ENCODE measurements at places on chromosomes 1 and 21.

GRCh38 chr21:34687065-34687464 is 18.3 kb downstream of the CLIC6 start:
- no peak for DNase-seq

DNA sequence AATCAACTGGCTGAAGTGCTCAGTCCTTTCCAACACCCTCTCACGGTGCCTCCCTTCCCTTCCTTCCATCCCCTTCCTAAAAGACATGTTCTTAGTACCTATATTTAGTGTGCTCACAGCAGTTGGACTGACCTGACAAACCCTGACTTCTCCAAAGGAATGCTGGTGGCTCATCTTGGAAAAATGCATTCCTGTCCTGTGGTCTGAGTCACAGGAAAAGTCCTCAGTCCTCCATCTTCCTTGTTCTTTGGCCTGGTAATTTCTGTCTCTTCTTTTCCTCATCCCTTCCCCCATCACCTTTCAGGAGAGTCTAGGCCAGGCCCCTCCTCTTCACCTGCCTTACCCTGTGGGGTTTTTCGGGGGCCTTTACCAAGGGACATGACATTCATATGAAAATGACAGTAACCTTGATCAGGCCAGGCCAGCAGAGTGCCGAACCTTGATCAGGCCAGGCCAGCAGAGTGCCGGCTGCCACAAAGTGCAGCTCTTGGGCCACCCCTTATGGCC is 7.2 kb downstream of the ATP1B1 start:
- no peak for DNase-seq

- DNase-seq: no peak
Measured at GRCh38 chr1:213844632-213845031, 143.1 kb upstream of the PROX1 start.

- no peak for DNase-seq
Measured at GRCh38 chr1:83889707-83890106, 109.2 kb downstream of the TTLL7 start.

DNA sequence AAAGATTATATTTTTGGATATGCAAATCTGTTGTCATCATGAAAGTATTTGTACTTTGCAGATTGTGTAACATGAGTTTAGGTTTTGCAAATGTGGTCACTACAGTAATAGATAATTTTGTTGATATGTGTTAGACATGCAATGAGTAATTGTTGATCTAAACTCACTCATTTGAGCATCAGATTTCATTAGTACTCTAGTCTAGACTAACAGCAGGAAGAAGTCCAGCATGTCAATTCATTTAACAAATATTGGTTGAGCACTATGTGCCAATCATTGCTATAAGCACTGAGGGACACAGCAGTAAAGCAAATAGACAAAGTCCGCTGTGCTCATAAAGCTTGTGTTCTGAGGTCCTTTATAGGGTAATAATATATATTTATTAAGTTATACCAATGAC is 350.0 kb downstream of the USP25 start:
- no peak for DNase-seq

DNA sequence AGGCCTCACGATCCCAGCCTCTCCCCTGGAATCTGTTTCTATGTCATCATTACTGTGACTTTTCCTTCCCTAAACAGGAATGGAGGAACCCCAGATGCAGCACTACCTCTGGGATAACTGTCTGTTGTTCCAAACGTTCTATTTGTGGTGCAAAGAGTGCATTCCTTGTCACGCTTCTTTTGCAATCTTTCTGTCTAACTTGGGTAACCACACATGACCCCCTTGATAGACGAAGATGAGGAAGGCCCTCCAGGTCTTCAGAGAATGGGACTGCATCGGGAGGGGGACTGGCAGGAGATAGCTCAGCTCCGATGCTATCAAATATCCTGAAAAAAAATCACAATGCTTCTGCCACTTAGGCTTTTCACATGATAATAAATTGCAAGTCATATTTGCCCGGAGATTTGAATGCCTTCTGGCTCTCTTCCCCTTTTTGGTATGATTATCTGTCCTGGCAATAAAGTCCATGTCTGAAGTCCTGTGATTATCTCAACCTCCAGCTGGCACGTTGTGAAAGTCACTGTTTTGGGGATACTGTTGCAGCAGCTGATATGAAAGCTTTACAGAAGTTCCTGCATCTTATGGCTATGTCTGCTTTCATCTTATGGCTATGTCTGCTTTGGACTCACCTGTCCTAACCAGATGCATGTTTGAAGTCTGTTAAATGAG is 148.7 kb upstream of the LMO4 start:
- no peak for DNase-seq

- no peak for DNase-seq
Measured at GRCh38 chr1:107673006-107673405, 292.0 kb downstream of the VAV3 start.

- no peak for DNase-seq
Measured at GRCh38 chr1:71269818-71270217, 189.0 kb upstream of the ZRANB2 start.

DNA sequence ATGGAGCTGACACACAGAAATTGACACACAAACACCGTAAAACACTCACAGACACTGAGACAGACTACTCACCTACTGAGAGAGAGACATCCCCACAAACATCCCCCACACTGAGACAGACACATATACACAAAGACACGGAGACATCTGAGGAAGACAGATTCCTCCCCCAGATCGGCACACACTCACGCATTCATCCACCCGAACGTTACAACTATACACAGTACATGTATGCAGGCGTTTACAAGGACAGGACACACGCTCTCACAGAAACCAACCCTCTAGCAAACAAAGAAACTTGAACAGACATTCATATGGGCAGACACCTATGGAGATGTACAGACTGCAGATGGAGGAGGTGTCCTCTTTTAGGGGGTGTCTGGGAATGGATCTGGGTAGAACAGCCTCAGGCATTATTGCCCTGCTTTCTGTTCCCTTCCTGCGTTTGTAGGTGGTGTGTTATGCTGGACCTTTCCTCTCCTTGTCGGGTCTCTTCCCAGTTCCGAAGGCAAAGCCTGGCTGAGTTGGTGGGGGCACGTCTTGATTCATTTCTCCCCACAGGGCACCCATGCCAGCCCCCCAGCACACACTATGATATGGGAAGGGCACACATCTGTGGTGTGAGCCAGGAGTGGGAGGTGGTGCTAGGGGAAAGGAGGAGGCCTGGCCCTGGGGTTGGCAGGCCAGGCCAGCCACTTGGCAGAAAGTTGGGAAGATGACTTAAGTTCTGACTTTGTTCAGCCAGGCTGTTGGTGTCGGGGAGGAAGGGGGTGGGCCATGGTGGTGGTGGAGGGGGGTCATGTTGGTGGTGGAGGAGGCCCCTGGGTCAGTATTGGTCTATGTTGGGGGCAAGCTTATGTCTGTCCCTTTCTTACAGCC is 1.5 kb downstream of the KIRREL1 start:
- no peak for DNase-seq

GRCh38 chr1:10152709-10153284 is 57.6 kb upstream of the KIF1B start:
- DNase-seq: no peak

- DNase-seq: no peak
Measured at GRCh38 chr1:101025283-101025656, 314 bp downstream of the DPH5 start.

- no peak for DNase-seq
Measured at GRCh38 chr1:20785907-20786252, 1.2 kb downstream of the HP1BP3 start.

- DNase-seq: no peak
Measured at GRCh38 chr1:6870571-6870970, 85.3 kb downstream of the CAMTA1 start.

DNA sequence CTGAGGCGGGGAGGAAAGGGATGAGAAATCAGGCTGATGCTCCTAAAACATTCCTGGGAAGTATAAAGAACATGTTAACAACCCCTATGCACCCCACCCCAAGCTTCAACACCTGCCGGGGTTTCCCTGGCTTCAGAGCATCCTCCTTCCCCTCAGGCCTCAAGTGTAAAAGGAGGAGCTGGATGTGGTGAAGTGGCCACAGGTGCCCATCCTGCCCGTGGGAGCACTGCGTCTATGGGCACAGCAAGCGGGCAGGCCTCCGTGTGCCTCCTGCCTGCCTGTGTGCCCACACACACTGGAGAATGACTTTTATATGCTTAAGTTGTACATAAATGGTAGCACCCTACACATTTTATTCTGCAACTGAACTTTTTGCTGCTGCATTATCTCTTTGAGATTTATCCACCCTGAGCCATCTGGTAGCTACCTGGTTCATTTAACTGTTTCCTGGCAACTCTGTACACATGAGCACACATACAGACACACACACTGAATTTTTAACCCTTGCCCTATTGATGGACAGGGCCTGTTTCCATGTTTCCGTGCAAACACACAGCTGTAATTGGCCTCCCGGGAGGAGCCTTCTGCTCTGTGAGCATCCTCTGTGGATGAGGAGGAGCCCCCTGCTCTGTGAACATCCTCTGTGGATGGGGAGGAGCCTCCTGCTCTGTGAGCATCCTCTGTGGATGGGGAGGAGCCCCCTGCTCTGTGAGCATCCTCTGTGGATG is 13.4 kb upstream of the FTCD start:
- no peak for DNase-seq

DNA sequence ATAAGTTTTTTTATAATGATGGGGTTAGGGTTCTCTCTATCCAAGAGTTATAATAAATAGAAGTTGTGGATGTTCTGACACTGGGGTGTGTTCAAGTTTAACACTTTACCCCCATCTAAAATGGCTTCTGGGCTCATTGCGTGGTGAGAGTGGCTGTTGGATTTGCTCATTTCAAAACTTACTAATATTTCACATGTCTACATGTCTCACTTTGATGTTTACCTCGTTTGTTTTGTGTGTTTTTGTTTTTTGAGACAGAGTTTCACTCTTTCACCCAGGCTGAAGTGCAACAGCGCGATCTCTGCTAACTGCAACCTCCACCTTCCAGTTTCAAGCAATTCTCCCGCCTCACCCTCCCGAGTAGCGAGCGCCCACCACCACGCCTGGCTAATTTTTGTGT is 3.7 kb downstream of the RRP1B start:
- no peak for DNase-seq

DNA sequence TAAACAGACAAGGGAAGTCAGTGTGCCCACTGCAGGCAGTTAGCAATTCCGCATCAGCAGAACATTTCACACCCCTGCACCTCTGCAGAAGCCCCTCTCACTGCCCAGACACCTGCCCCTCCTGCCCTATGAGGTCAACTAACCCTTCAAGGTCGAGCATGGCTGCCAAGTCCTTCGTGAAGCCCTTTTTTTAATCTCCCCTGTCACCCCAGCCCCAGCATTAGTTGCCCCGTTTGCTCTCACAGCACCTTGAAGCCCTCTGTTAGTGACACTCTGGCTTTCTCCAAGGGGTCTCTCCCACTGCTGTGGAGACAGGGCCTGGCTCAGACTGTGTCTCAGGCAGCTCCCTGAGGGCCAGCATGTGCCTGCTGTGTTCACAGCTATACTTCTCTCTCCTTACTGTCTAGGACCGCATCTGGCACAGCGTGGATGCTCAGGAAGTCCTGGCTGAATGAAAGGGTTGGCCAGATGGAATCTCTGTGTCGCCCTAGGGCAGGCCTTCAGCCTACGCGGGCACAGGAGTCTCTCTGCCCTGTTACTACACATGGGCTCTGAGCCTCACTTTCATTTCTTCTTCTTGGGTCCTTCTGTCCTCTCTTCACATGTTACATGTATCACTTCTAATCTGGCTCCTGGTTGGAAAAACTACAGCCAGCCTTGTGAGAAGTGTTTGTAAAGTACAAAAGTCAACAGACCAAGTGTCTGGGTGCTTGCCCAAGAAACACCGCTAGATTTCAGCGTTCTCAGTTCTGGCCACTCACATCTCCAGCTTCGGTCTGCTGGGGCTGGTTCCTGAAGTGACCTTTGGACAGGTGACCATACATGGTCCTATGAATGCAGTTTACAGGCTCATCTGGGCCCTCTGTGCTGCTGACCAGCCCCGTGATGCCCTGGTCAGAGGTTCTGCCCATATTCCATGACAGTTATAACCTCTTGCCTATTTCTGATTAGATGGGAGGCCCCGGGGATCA is 19.7 kb downstream of the SLC2A1 start:
- no peak for DNase-seq

- no peak for DNase-seq
Measured at GRCh38 chr1:37570528-37571334, 14.0 kb downstream of the DNALI1 start.

DNA sequence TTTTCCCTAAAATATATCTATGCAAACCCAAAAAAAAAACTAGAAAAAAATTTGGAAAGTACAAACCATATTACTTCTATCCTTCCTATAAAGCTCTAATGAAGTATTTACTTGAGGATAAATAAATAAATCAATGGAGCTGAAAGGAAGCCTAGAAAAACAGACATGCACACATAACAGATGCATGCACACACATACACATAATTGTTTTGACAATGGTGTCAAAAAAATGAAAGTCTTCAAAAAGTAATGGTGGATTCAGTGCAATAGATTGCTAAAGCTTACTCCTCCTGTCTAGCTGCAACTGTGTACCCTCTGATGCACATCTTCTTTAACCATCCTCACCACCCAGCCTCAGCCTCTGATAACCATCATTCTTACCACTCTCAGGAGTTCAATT is 521.9 kb upstream of the RGS18 start:
- DNase-seq: no peak

DNA sequence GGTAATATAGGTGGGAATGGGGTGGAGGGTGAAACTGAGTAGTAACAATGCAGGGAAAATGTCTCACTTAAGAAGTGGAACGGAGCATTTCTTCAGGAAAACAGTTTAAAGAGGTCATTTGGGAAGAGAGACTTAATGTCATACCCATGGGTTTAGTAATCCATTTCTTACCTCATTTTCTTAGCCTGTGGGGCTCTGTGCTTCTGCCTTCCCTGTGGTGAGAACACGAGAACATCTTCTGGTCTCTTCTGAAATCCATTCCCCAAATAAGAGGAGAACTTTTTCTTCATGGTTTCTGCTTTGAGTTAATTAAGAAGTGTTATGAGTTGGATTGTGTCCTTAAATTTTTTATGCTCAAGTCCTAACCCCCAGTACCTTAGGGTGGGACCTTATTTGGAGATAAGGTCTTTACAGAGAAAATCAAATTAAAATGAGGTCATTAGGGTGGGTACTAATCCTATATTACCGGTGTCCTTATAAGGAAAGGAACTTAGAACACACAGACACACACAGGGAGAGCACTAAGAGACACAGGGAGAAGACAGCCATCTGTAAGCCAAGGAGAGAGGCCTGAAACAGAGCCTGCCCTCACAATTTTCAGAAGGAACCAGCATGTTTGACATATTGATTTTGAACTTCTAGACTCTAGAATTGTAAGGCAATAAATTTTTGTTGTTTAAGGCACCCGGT is 5.4 kb downstream of the CCDC190 start:
- DNase-seq: no peak

DNA sequence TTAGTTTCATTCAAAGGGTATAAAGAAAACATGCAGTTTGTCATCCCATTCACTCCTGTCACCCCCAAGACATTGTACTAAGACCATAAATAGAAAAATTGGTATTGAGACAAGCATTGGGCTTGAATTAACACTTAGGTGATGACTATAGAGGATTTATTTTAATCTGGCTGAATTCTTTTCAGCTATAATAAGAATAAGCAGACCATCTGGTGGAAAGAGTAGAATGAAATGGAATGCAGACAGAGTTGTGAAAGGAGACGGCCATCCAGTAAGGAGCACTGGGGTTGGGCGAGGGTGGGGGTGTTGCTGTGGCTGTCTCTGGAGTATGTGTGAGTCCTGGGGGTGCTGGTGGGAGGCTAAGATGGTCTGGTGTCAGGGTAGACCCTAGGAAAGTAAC is 125.0 kb upstream of the IVNS1ABP start:
- DNase-seq: no peak

Data from effector CD8-positive, alpha-beta T cell (primary cell).